Breast epithelium (tissue), 4 donors: ENCODE measurements at places on chromosomes 6 and 20. TPM values are rescaled to one million over a fixed set of nuclear protein-coding genes. Genes with fewer than 3 reads are reported as not detected.

The WFDC9 gene
- not detected for total RNA-seq

- H3K4me3 ChIP-seq = no peak overlapping the region
- H3K4me1 ChIP-seq = no peaks in the 10 kb centered on the region
- H3K36me3 ChIP-seq = no peaks in the 10 kb centered on the region
- peak overlapping the region; percentile 37 for H3K27ac ChIP-seq
These were observed 35.2 kb downstream of the NDUFAF5 start for GRCh38 chr20:13819885-13820645.

- no peak overlapping the region for H3K27ac ChIP-seq
- H3K36me3 ChIP-seq = no peaks in the 10 kb centered on the region
- no peaks in the 10 kb centered on the region for H3K27me3 ChIP-seq
- no peak for DNase-seq
- no peak overlapping the region for H3K4me3 ChIP-seq
- no peaks in the 10 kb centered on the region for H3K4me1 ChIP-seq
These were observed 131.7 kb upstream of the THBS2 start for GRCh38 chr6:169385237-169385880.

The CNR1 gene
- 30.2 TPM for total RNA-seq

- H3K27me3 ChIP-seq = peaks cover 6% of the 10 kb centered on the region
- H3K4me1 ChIP-seq = no peaks in the 10 kb centered on the region
- no peaks in the 10 kb centered on the region for H3K36me3 ChIP-seq
These were observed 15.4 kb downstream of the FOXC1 start for GRCh38 chr6:1624851-1625781.

GRCh38 chr6:32744776-32745175 lies 3.6 kb downstream of the HLA-DQA2 start:
- no peak overlapping the region for H3K4me3 ChIP-seq
- H3K27me3 ChIP-seq = no peaks in the 10 kb centered on the region
- DNase-seq = no peak
- no peak overlapping the region for H3K27ac ChIP-seq
- no peaks in the 10 kb centered on the region for H3K4me1 ChIP-seq

The ZC3H12D gene
- 6.4 TPM for total RNA-seq

DNA sequence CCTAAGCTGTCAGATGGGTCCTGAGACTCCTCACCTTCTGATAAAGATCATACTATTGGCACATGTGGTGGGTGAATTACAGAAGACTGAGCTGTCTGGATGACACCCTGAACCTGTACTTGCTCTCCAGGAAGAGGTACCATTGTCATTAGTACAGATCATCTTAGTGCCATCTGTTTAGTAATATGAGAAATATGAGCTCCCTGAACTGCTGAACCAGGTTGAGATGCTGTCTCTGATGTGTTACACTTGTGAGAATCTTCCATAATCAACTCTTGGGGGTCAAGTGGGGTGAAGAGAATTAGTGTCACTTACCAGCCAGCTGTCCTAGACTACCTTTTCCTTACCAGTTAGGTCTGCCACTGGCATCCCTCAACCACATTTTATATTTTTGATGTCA lies 531.0 kb downstream of the EPHA7 start:
- H3K27ac ChIP-seq = no peak overlapping the region
- H3K4me3 ChIP-seq = no peak overlapping the region
- no peak for DNase-seq

The MICA gene
- 14.9 TPM for total RNA-seq

The AGPAT4 gene
- total RNA-seq = 6.2 TPM

- no peak overlapping the region for H3K27ac ChIP-seq
- no peaks in the 10 kb centered on the region for H3K4me1 ChIP-seq
- no peak overlapping the region for H3K4me3 ChIP-seq
These were observed 185.6 kb downstream of the OR2B2 start for GRCh38 chr6:27726619-27727023.

The TRAPPC3L gene
- total RNA-seq = not detected

- H3K4me1 ChIP-seq = no peaks in the 10 kb centered on the region
- H3K27ac ChIP-seq = no peak overlapping the region
- no peaks in the 10 kb centered on the region for H3K36me3 ChIP-seq
- DNase-seq = no peak
- H3K4me3 ChIP-seq = no peak overlapping the region
These were observed 82.6 kb upstream of the CNKSR3 start for GRCh38 chr6:154593122-154593521.

- DNase-seq = no peak
- no peaks in the 10 kb centered on the region for H3K36me3 ChIP-seq
- no peaks in the 10 kb centered on the region for H3K4me1 ChIP-seq
- H3K27ac ChIP-seq = no peak overlapping the region
These were observed 130.5 kb upstream of the MAN1A1 start for GRCh38 chr6:119479860-119480655.

GRCh38 chr20:63025534-63026331 lies 19.0 kb upstream of the BHLHE23 start:
- H3K27ac ChIP-seq = no peak overlapping the region
- no peak for DNase-seq
- no peaks in the 10 kb centered on the region for H3K36me3 ChIP-seq
- H3K4me3 ChIP-seq = peak overlapping the region; percentile 54
- no peaks in the 10 kb centered on the region for H3K4me1 ChIP-seq
- peaks cover 93% of the 10 kb centered on the region for H3K27me3 ChIP-seq

The GSTA2 gene
- not detected for total RNA-seq
